ENCODE measurements at places on chromosomes 7 and 10.

DNA sequence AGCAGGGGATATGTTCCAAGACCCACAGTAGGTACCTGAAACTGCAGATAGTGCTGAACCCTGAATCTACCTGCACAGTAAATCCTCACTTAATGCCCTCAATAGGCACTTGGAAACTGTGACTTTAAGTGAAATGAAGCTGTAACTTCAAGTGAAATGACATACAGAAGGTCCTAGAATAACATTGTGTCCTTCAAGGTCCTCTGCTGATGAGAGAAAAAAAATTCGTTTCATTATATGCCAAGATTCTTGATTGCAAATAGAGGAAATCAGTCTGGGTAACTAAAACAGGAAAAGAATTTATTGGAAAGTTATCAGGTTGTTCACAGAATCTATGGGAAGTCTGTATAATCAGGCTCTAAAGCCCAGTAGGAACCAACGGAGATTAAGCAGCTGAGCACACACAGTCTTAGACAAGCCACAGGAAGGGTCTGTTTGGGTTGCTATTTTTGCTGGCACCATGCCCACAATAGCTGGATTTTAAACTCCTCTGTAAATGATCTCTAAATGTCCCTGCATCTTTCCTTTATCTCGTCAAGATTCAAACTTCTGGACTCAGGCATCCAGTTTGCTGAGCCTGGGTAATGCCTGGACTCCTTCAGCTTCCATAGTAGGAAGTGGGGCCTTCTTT, 57.5 kb downstream of the EXOC4 start:
- no peak for DNase-seq

DNA sequence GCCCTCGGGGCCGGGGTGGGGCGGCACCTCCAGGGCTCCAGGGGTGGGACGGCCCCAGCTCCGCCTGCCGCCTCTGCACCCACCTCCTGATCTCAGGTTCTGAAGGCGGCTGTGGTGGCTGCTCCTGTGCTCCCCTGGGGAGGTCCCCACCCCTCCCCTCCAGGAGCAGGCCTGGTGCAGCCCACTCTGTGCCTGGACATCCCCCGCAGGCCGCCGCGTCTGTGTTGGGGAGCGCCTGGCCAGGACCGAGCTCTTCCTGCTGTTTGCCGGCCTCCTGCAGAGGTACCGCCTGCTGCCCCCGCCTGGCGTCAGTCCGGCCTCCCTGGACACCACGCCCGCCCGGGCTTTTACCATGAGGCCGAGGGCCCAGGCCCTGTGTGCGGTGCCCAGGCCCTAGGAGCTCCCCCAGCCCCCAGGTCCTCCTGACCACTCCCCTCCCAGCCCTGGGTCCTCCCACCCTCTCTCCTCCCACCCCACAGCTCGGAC, 5.5 kb downstream of the CYP2W1 start:
- DNase-seq: no peak

DNA sequence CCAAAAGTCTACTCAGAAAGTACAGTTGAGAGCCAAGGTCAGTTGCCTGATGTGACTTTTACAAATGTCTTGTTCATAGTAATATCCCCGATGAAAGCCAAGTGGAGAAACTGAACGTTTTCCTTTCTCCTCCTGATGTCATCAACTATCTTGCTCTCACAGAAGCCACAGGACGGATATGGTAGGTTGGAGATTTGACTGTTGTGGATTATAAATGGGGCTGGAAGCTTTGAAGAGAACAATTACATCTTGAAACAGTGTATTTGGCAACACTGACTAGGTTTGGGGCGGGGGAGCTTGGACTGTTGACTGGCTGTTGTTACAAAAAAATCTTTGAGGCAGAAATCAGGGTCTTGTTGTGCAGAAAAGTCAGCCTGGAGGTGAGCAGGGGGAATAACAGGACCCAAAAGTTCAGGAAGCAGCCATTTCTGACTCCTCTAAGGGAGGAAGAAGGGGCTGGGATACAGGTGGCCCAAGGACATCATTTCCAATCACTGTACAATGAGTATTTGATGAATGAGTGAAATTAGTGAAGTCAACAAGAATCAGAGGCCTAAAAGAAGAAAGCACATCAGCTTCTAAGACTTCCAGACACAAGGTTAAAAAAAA, 24.3 kb downstream of the PLEKHS1 start:
- DNase-seq: no peak

DNA sequence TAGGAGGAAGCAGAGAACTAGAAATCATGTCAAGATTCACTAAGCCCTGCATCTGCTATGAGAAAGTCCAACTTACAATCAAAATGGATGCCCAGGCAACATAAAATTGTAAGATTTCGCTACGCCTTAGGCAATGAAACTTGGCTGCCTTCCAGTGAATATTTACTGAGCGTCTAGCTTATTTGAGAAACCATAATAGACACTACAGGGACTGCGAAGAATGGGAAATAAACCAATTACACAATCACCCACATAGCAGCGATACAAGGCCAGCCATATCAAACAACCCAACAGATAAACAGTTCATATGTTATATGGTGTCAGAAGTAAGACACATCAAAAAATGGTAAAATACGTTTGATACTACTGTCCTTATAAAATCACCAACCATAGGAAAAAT, 545.0 kb upstream of the C7orf33 start:
- no peak for DNase-seq
